ENCODE measurements at places on chromosomes 3 and 15. TPM values are rescaled to one million over a fixed set of nuclear protein-coding genes. Genes with fewer than 3 reads are reported as not detected.

GRCh38 chr15:101213570-101213969 is 38.3 kb downstream of the CHSY1 start:
- no peak for DNase-seq
- no peak overlapping the region for H3K4me3 ChIP-seq
- no peaks in the 10 kb centered on the region for H3K27me3 ChIP-seq
- peaks cover 79% of the 10 kb centered on the region for H3K4me1 ChIP-seq

DNA sequence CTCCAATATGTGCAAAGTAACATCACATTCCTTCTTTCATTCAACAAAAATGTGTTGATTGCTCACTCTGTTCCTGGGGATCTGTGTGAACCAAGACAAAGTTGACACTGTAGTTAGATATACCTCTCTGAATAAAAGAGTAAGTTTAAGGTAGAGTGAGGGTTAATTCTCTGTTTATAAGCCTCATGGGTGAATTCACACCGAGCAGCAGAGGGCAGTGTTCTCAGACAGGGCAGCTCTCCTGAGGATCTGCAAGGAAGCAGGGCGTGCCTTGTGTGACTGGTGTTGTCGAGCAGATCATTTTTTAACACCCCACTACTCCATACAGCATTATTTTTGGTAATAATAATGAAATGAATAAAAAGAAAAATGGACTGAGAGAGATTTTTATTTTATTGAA is 34.4 kb downstream of the PAQR9 start:
- H3K4me3 ChIP-seq = no peak overlapping the region
- DNase-seq = peak; percentile 69
- H3K36me3 ChIP-seq = no peaks in the 10 kb centered on the region

DNA sequence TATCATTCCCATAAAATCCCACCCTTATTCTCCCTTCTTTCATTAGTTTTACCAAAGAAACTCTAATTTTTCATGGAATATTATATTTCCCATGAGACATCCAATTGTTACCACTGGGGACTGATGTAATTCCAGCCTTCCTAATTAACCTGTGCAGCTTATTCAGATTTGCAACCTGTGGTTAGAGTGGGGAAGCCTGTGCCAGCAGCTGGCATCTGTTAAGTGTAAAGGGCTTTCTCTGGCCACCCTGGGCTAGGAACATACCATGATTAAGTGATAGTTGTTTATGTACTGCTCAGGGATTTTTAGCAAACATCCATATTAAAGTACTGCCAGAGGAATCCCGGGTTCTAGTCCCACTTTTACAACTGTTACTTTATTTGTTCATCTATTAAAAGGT is 78.2 kb downstream of the TPRG1 start:
- H3K4me3 ChIP-seq = no peak overlapping the region
- DNase-seq = no peak
- no peaks in the 10 kb centered on the region for H3K4me1 ChIP-seq
- peaks cover 4% of the 10 kb centered on the region for H3K36me3 ChIP-seq

DNA sequence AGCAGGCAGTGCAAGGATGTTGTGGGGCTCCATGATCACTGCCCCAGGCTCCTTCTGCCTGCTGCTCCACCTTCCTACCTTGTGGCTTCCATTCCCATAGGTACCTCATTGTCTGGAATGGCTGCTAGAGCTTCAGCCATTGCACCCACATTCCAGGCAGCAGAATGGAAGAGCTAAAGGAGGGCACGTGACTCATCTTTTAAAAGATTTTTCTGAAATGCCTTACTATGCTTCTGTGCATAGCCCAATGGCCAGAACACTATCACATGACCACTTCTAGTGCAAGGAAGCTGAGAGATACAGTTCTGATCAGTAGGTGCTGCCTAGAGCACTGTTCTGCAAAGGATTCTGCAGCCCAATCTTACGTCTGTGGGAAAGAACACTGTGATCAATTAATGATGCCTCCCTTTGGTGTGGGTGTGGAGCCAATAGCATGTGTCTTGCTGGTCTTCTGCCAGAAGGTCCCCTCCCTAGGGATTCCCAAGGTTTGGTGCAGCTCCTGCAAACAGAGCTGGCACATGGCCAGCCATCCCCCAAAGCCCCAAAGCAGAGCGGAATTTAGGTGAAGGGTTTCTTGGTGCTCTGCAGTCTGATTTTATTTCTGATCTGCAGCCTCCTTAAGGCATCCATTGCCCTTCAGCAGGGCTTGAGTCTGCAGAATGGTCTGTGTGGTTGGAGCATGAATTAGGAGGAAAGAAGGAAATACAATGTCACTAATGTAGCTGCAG is 34.4 kb downstream of the SPSB4 start:
- peaks cover 2% of the 10 kb centered on the region for H3K27me3 ChIP-seq
- no peaks in the 10 kb centered on the region for H3K4me1 ChIP-seq
- H3K27ac ChIP-seq = no peak overlapping the region
- DNase-seq = no peak

DNA sequence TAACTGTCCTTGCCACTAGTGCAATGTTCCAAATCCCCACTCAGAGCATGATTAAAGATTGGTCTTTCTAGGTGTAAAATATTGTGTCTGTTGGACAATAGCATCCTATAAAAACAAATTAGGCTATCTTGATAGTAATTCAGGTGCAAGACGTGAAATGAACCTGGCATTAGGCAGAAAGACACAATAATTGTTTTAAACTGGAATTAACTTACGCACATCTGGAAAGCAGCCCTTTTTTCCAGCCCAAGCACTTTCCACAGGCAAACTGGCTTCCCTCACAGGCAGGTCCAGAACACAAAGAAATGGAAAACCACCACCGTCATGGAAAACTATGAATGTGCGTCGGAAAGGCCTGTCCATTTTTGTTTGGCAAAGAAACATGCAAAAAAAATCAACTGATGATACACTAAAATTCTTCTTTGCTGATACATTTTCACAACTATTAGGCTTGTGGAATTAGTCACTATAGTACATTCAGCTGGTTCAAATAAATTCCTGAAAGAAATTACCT is 474.7 kb upstream of the IL12A start:
- H3K4me1 ChIP-seq = no peaks in the 10 kb centered on the region
- H3K27ac ChIP-seq = no peak overlapping the region
- H3K27me3 ChIP-seq = no peaks in the 10 kb centered on the region
- no peak overlapping the region for H3K4me3 ChIP-seq

DNA sequence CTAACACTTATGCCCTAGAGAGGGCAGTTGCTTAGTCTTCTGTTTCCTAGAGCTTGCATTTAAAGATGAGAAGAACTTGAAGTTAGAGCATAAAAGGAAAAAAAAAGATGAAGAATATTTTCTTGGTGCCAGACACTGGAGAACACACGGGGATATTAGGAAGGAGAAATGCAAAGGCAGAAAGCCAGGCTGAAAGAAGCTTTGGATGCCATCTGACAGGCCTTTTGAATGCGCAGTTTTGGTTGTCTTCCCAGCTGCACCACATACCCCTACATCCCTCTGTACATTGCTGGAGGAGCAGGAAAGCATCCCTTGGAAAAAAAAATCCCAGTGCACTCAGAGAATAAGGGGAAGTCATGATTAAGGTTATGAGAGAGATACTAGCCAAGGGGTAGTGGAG is 378.9 kb downstream of the GAP43 start:
- H3K4me1 ChIP-seq = no peaks in the 10 kb centered on the region
- no peak overlapping the region for H3K27ac ChIP-seq
- no peaks in the 10 kb centered on the region for H3K36me3 ChIP-seq
- H3K27me3 ChIP-seq = no peaks in the 10 kb centered on the region
- no peak overlapping the region for H3K4me3 ChIP-seq

DNA sequence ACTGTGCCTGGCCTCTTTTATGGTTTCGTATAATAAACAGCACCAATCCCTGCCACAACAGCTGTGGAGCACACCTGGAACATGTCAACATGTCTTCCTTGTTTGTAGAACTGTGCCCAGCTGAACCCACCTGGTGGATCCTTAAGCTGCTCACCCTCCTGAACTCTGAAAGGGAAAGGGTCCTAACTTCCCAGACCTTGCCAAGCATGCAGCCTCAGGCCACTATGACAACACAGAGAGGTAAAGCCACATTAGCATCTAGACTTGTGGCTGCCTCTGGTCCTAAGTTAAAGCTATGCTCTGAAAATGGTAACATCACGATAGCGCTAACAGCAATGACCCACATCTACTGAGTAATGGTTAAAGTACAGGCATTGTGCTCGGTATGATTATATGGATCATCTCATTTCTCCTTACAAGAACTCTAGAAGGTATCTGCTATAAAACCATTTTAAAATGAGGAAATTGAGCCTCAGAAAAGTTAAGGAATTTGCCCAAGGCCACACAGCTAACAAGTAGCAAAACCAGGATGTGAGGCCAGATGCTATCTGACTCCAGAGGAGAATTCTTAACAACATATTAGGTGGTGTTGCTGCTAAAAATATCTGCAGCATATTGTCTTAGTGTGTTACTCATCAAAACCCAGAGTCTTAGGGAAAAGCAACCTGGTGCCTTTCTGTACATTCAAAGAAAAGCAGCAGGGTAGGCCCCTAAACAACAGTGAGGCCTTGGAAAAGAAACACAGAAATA is 23.1 kb upstream of the HERC1 start:
- no peaks in the 10 kb centered on the region for H3K27me3 ChIP-seq
- no peak overlapping the region for H3K4me3 ChIP-seq
- H3K27ac ChIP-seq = no peak overlapping the region
- no peak for DNase-seq

GRCh38 chr3:73206030-73206429 is 144.6 kb downstream of the EBLN2 start:
- no peak overlapping the region for H3K27ac ChIP-seq
- H3K4me1 ChIP-seq = no peaks in the 10 kb centered on the region
- DNase-seq = no peak
- H3K36me3 ChIP-seq = no peaks in the 10 kb centered on the region
- H3K4me3 ChIP-seq = no peak overlapping the region
- H3K27me3 ChIP-seq = peaks cover 3% of the 10 kb centered on the region

GRCh38 chr3:126696701-126697267 is 7.3 kb upstream of the CHCHD6 start:
- no peaks in the 10 kb centered on the region for H3K4me1 ChIP-seq
- no peak overlapping the region for H3K4me3 ChIP-seq
- peaks cover 47% of the 10 kb centered on the region for H3K27me3 ChIP-seq
- no peaks in the 10 kb centered on the region for H3K36me3 ChIP-seq
- no peak overlapping the region for H3K27ac ChIP-seq
- no peak for DNase-seq

GRCh38 chr15:32747921-32748342 is 30.1 kb downstream of the GREM1 start:
- H3K27me3 ChIP-seq = peaks cover 2% of the 10 kb centered on the region
- H3K4me3 ChIP-seq = no peak overlapping the region
- DNase-seq = no peak
- H3K4me1 ChIP-seq = no peaks in the 10 kb centered on the region

GRCh38 chr15:92323525-92323924 is 70.2 kb upstream of the ST8SIA2 start:
- H3K4me1 ChIP-seq = no peaks in the 10 kb centered on the region
- no peak overlapping the region for H3K4me3 ChIP-seq
- H3K27ac ChIP-seq = no peak overlapping the region

- DNase-seq = no peak
- no peaks in the 10 kb centered on the region for H3K27me3 ChIP-seq
- H3K4me1 ChIP-seq = peaks cover 22% of the 10 kb centered on the region
Measured at GRCh38 chr3:37154668-37155314, 19.6 kb downstream of the LRRFIP2 start.

- H3K27me3 ChIP-seq = no peaks in the 10 kb centered on the region
- H3K4me1 ChIP-seq = no peaks in the 10 kb centered on the region
- H3K36me3 ChIP-seq = no peaks in the 10 kb centered on the region
- no peak overlapping the region for H3K27ac ChIP-seq
- no peak for DNase-seq
- no peak overlapping the region for H3K4me3 ChIP-seq
Measured at GRCh38 chr15:27089233-27089586, 118.2 kb downstream of the GABRG3 start.

DNA sequence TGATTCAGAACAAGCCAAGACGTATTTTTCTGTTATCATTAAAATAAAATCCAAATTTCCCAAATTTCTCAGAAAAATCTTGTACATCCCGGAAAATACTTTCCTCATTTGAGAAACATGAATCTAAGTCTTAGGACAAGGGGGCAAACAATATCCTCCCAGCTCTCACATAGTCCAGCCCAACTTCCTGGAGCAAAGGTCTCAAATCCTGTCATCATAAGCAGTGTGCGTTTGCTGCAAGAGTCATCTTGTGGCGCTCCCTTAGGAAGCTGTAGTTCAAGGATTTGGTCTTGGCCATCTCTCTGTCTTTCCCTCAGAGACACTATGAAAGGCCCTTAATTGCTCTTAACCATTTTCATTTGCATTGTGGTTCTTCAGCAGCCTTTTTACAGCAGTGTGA is 57.5 kb upstream of the GSK3B start:
- peaks cover 14% of the 10 kb centered on the region for H3K36me3 ChIP-seq
- peaks cover 26% of the 10 kb centered on the region for H3K4me1 ChIP-seq
- H3K4me3 ChIP-seq = no peak overlapping the region
- peaks cover 2% of the 10 kb centered on the region for H3K27me3 ChIP-seq

GRCh38 chr3:13047296-13048165 is 25.7 kb downstream of the IQSEC1 start:
- H3K4me1 ChIP-seq = peaks cover 11% of the 10 kb centered on the region
- H3K36me3 ChIP-seq = peaks cover 1% of the 10 kb centered on the region

DNA sequence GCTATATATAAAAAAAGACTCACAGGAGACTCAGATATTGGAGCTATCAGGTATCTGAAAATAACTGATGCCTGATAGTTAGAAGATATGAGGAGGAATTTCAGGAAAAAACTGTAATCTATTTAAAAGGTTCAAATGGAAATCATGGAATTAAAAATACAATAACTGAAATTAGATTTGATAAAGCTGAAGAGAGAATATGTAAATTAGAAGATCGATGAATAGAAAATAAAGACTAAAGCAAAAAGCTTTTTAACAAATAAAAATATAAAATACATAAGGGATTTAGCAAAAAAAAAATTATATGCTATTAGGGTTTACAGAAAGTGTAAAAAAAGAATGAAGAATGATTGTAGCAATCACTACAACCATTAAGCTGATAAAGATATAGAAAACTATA is 679.8 kb upstream of the LMCD1 start:
- no peak overlapping the region for H3K27ac ChIP-seq
- peaks cover 4% of the 10 kb centered on the region for H3K36me3 ChIP-seq
- H3K4me1 ChIP-seq = no peaks in the 10 kb centered on the region
- H3K27me3 ChIP-seq = no peaks in the 10 kb centered on the region
- no peak overlapping the region for H3K4me3 ChIP-seq

DNA sequence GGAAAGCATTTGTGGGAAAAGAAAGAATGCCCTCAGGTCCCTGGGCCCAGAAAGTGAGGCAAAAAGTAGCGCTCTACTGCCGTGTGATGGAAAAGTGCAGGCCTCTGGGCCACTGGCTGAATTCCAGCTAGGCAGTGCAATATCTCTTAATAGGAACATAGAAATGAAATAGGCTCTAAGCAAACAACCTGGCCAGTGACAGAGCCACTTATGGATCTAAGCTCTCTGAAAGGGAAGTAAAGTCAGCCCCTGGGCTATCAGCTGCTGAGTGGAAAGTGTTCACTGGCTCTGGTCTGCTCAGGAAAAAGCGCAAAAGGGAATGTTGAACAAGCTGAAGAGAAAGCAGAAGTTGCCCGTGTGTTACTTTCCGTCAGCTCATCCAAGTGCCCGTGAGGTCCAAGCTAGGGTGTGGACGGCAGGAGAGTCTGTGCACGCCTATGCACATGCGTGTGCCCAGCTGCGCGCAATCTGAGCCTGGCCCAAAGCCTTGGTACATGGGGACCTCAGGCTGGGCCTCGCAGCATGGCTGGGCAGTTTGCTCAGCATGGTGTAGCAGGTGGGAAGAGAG is 74.0 kb upstream of the RAD18 start:
- no peak overlapping the region for H3K4me3 ChIP-seq
- H3K36me3 ChIP-seq = no peaks in the 10 kb centered on the region
- no peak for DNase-seq
- H3K27me3 ChIP-seq = no peaks in the 10 kb centered on the region
- H3K27ac ChIP-seq = no peak overlapping the region

C2CD4B gene
- total RNA-seq = 0.38 TPM

STRIT1 gene
- total RNA-seq = not detected

ZBTB47 gene
- 0.43 TPM for total RNA-seq

GRK7 gene
- 0.07 TPM for total RNA-seq

NUSAP1 gene
- 170 TPM for total RNA-seq
